ENCODE measurements at places on chromosomes 7 and 10.

DNA sequence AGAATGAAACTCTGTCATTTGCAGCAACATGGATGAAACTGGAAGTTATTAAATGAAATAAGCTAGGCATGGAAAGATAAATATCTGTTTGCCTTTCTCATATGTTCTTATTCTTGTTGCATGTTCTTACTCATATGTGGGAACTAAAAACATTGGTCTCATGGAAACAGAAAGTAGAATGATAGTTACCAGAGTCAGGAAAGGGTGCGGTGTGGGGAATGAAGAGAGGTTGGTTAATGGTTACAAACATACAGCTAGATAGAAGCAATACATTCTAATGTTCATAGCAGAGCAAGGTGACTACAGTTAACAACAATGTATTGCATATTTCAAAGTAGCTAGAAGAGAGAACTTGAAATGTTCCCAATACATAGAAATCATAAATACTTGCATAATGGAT lies 105.1 kb downstream of the FAM107B start:
- no peak for DNase-seq

- DNase-seq = no peak
Measured at GRCh38 chr7:134210976-134211663, 84.0 kb downstream of the LRGUK start.

- DNase-seq = no peak
Measured at GRCh38 chr7:158572000-158572828, 15.4 kb downstream of the PTPRN2 start.

- no peak for DNase-seq
Measured at GRCh38 chr10:114375047-114375446, 29.3 kb downstream of the AFAP1L2 start.

DNA sequence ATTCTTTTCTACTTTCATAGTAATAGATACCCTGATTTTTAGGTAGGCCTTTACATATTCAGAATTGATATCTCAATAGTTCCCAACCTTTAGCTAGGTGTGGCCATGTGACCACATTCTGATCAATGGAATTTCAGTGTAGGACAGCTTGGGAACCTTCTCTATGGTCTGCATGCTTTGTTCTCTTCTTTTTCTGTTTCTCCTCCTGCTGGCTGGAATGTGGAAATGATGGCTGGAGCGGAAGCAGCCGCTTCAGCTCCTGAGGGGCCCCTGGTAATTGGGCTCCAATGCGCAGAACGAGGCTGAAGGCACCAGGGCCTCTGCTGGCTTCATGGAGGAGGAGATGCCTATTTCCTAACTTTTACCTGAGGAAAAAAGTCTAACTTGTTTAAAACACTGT lies 152.6 kb downstream of the ZMYND11 start:
- DNase-seq = no peak

- DNase-seq = no peak
Measured at GRCh38 chr7:98617051-98617959, at the start of gene NPTX2. Gene NPTX2, plus strand, starts transcription at chr7:98617285. Its CDS starts 177 bp downstream, at chr7:98617462.

DNA sequence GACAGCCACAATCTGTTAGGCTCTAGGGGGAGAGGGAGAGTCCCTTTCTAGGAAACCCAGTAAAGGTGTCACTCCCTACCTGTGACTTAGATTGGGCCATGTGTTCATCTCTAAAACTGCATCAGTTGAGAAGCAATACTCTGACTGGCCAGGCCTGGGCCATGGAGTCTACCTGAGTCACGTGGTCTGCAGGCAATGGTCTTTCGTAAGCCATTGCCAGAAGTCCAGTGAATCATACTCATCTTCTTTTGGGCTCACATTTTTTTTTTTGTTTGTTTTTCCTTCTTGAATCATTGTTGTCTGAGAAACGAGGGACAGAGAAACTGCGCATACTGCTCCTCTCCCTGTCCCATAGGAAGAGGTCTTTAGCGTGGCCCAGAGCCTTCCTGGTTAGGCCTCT lies 215.6 kb downstream of the CCSER2 start:
- no peak for DNase-seq

DNA sequence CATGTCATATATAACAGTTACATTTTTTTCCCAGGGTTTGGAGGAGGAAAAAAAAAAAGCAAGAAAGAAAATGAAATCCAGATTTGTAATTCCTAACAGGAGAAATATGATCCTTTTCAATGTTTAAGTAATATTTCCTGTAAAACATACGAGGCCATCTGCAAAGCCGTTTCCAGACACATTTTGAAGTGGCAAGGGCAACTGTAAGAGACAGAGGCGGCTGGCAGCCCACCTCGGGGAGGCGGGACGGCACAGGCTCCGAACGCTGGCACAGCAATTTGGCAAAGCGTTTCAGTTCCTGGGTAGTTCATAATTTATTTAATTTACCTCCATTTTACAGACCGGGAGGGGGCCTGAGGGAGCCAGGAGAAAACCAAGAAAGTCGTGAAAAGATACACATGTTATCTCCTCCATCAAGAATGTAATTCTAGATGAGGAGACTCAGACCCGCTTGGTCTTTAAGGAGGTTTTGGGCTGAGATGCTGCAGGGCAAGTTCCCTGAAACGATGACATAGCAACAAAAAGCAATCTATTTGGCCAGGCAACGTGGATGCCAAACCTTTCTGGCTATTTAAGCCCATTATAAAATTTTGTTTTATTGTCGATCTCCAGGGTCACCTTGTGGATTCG lies 448.5 kb upstream of the MKI67 start:
- DNase-seq = no peak

- no peak for DNase-seq
Measured at GRCh38 chr7:118305671-118306070, 81.2 kb downstream of the ANKRD7 start.

- DNase-seq = no peak
Measured at GRCh38 chr10:60315311-60315710, 74.4 kb downstream of the ANK3 start.

- no peak for DNase-seq
Measured at GRCh38 chr7:4134631-4135030, 547.5 kb upstream of the FOXK1 start.

DNA sequence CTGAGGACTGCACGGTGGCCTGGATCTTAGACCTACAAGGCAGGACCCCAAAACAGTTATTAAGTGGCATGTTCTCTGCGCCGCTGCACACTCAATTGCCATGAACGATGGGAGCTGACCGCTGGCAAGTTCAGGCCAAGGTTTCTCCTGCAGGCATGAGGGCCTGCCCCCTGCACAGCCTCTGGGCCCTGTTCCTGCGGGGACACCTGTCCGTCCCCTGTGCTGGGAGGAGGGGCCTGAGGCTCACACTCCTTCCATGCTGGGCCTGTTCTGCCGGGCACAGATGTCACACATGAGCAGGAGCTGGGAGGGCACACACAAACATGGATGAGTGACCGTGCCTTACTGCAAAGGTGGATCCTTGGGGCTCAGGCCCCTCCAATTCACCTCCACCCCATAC lies 90.0 kb downstream of the PTPRN2 start:
- DNase-seq = no peak

DNA sequence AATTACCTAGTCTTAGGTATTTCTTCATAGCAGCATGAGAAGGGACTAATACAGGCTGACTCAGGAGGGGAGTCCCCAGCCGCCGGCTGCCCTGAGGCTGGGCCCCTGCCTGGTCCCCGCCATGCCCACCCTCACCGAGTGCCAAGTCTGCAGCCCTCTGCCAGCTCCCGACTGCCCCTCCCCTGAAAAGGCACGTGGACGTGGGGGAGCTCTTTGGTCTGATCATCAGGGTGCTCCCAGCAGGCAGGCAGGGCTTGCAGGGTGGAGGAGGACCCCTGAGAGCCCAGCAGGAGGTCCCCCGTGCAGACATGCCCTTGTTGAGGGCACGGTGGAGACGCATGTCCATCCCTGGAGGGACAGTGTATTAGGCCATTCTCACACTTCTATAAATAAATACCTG lies 110.9 kb downstream of the UNCX start:
- DNase-seq = no peak

DNA sequence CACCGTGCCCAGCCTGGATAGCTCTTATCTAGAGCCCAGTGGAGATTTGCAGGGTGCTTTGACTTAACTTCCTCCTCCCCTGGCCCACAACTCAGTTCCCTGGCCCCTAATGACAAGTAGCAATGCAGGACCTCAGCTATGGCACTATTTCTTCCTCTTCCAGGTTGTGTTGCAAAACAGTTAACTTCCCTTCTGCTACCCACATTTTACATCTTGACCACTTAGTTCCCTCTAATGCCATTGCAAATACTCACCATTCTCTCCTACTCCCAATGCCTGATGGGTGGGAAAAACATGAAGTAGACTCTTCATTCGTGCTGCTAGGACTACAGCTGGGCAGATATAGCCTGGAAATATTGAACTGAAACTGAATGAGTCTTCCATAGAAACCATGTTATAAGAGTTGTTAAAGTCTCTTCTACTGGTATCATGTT lies 39.1 kb upstream of the FGL2 start:
- no peak for DNase-seq

GRCh38 chr10:31288962-31289361 lies 30.1 kb upstream of the ZEB1 start:
- no peak for DNase-seq

DNA sequence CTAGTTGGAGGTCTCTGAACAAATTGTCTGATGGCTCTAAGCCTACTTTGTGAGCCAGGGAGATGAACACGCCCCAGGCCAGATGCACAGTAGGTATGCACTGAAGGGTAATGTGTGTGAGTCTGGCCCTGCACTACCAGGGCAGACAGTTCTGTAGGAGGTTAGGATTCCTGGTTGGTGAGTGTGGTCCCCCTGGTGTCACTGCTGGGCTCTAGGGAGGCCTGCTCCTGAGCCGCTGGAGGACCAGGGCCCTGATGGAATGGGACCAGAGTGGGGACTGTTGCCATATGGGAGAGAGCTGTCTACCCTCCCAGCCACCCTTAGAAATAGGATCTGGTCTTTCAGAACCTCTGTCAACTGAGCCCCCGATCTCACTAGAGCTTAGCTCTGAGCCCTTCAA lies 42.0 kb downstream of the CDH23 start:
- DNase-seq = no peak

GRCh38 chr10:132363376-132363775 lies 31.4 kb downstream of the LRRC27 start:
- DNase-seq = no peak

DNA sequence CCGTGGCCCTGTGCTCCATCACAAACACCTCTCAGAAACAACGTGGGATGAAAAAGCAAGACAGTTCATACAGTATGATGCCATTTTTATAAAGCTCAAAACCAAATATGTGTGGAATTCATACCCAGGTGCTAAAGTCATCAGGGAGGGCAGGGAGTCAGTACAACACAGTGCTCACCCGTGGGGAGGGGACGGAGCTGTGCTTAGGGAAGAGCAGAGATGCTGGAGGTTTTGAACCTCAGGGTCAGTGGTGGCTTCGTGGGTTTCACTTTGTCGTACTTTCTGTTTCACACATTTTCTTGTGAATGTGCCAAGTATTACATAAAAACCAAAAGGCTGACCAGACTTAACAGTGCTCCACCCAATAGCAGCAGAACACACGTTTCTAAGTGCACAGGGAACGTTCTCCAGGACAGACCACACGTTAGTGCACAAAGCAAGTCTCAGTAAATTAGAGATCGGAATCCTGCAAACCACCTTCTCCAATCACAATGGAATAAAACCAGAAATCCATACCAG lies 21.2 kb downstream of the ZMIZ2 start:
- no peak for DNase-seq

GRCh38 chr10:117342641-117343040 lies 32.6 kb downstream of the PDZD8 start:
- DNase-seq = no peak

DNA sequence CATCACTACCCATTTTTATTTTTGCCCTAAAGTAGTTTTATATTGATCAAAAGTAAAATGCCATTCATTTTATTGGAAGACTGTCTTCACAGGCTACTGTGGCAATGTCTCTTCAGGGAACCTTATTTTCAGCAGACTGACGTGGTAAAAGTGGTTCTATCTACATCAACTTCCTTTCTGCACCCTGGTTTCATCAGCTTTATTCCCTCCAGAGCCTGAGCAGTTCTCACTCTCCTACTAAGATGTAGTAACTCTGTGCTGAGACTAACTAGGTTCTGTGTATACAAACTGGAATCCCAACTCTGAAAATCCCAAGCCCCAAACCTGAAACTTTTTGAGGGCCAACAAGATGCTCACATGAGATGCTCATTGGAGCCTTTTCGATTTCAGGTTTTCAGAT lies 155.3 kb downstream of the SFMBT2 start:
- no peak for DNase-seq

DNA sequence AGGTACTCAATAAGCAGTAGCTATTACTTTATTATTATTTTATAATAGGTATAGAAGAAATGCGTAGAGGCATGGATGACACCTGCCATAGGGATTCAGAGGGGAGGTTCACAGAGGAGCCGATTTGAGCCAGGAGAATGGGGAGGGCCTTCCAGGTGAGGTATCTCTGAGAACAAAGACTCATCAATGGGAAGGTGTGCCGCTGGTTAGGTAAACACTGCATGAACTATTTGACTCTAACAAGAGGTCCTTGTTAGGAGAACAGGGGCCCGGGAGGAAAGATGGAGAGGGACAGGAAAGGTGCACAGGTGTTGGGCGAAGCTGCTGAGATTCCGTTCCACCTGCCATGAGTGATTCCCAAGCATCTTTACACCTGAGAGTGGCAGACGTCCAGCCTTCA lies 41.8 kb upstream of the TMEM273 start:
- no peak for DNase-seq

DNA sequence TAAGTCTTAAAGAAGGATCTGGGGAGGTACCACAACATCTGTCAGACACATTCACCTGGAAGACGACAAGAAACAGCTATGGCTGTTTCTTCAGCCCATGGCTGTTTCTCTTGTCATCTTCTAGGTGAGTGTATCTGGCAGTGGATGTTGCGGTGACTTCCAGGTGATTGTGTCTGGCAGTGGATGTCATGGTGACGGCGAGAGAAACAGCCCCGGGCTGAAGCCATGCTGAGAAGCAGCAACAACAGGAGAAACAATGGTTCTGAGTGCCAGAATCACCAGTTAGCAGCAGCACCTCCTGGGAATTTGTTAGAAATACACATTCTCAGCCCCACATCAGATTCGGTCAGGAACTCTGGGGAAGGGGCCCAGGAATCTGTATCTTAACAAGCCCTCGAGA lies 68.6 kb upstream of the SYPL1 start:
- no peak for DNase-seq
